Right renal cortex interstitium (tissue), 3 donors: ENCODE measurements at places on chromosomes 2 and 18. TPM values are rescaled to one million over a fixed set of nuclear protein-coding genes. Genes with fewer than 3 reads are reported as not detected.

The GCKR gene
- polyA plus RNA-seq, result not detected

The TXNDC2 gene
- 0.08 TPM for polyA plus RNA-seq

- DNase-seq, result no peak
Observed at GRCh38 chr2:15728245-15728938, 136.7 kb downstream of the DDX1 start.

- no peak for DNase-seq
Observed at GRCh38 chr2:17476064-17476463, 42.2 kb downstream of the RAD51AP2 start.

GRCh38 chr2:112876971-112877361, 34.0 kb upstream of the IL37 start:
- DNase-seq, result no peak

DNA sequence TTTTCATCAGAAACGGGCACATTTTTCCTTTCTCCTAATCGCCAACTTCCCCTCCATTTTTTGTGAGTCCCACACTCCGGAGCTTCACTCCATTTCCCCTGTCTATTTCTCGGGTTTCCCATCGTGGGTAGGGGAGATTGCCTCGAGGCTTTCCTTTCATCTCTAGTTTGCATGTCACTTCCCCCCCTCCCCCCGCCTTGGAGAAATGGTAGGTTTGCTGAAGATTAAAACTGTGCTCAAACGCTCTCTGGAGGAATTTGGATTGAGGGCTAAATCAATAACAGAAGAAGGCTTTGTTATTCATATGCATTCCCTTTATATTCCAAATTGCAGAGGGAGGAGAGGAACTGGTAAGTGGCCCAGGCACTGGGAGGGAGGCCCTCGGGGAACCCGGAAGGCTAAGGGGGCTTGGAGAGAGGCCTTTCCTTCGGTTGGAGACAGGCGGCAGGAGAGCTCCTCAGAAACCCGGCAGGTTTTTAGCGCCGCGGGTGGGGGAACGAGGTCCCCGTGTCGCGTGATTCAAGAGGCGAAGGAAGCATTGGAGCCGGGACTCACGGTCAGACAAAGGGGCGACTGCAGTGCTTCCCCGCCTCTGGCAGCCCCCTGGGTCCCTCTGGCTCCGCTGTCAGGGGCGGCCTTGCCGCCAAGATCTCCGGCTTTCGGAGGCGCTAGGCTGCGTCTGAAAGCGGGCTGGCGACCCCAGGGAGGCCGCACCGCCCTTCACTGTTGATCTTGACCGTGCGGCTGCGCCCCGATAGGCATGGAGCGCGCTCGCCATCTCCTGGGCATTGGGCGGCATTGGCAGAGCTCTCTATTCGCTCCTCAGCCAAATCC, 2.4 kb upstream of the HOXD12 start:
- DNase-seq, result no peak
